ENCODE measurements at places on chromosomes 4 and X. TPM values are rescaled to one million over a fixed set of nuclear protein-coding genes. Genes with fewer than 3 reads are reported as not detected.

The SMAD1 gene
- 10.1 TPM for total RNA-seq

The SHOX gene
- total RNA-seq: not detected

The CYP2U1 gene
- total RNA-seq: 5.8 TPM

The ADH6 gene
- under 0.01 TPM for total RNA-seq

The PAGE4 gene
- total RNA-seq: not detected
